Jurkat, Clone E6-1 (cell line): ENCODE measurements at places on chromosomes 5 and 9.

DNA sequence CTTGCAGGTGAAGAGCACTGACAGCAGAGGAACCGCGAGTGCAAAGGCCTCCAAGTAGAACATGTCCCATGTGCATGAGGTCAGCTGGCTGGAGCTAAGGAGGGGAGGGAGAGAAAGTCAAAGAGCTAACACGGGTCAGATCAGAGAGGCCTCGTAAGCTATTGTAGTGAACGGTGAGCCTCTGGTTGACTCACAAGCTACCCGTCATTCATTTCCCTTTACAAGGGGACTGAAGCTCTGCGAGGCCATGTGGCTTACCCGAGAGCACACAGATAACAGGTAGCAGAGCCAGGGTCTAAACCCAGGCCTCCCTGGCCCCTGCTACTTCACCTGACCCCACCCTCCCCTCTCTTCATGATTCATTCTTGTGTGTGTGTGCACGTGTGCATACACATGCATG lies 152.7 kb upstream of the ADRA1B start:
- no peak for DNase-seq

DNA sequence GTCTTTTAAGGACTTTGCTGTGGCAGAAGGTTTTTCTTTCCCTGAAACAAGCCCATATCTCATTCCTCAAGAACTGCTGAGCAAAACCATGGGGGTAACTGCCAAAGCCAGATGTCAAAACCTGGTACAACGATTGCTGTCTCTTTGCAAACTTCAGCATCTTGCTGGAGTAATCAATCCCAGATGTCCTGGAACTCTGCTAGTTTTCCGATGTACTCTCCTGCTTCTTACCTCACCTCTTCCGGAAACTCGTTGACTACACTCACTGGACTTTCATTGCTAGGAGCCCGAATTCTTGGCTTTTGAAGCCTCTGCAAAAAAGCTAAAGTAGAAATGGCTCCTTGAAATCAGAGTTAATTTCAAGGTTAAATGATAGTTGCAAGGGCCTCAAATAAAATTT lies 23.3 kb downstream of the RAD1 start:
- no peak for DNase-seq

DNA sequence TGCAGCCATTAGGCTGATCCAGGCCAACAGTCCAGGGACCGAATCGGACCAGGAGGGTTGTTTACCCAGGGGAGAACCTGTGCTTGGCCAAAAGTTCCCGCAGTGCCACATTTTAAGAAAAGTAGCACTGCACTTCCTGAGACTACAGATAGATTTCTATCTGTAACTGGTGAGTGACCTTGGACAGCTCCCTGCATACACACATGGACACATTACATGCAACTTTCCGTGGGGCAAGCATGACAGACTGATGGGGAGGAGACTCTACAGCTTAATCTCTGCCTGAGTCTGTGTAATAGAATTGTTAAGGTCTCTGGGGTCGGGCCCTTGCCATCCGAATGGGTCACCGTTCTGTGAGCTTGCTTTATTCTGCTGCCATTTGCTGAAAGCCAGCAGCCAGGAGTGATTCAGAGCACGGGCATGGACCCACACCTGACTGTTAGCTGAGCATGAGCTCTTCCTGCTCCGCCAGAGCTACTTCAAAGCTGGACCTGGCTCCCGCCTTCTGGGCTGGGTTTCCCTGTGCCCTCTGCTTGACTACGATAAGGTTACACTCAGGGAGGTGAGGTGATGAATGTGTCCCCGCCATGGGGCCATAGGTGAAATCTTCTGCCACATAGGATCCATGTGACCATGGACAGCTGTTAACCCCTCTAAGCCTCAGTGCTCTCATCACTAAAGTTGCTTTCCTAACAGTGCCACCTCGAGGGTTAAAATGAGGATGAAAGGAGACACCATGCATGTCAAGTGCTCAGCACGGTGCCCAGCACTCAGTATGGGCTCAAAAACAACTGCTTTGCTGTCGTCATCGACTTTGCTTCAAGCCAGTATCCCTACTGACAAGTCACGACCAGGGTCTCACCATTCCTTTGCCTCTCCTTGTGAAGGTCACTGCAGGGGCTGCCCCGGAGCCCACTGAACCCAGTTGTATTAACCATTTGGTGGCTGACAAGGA lies 200.0 kb downstream of the MELK start:
- no peak for DNase-seq

- DNase-seq: no peak
These were observed 52.8 kb downstream of the SAXO1 start for GRCh38 chr9:18980189-18980588.

GRCh38 chr9:102295188-102295587 lies 556.7 kb upstream of the GRIN3A start:
- DNase-seq: no peak

- DNase-seq: no peak
These were observed 190.5 kb upstream of the PPP1R26 start for GRCh38 chr9:135289081-135289491.

- DNase-seq: no peak
These were observed 20.0 kb upstream of the TEK start for GRCh38 chr9:27088981-27089380.

DNA sequence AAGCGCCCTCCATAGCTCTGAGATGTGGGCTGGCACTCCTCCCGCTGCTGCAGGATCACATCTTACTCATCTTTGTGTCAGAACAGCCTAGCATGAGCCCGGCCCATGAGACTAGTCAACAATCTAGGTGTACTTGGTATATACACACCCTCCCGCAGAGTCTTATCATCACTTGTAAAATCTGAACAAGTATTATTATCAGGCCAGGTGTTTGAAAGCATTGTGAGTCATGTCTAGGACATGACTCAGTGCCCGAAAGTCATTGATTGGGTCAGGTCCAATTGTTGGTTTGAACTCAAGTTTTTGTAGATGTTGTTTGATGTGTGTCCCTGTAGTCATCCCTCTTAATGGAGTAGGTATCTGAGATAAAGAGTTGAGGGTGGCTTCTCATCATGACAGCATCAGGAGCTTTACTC lies 108.7 kb downstream of the CFAP90 start:
- DNase-seq: no peak

DNA sequence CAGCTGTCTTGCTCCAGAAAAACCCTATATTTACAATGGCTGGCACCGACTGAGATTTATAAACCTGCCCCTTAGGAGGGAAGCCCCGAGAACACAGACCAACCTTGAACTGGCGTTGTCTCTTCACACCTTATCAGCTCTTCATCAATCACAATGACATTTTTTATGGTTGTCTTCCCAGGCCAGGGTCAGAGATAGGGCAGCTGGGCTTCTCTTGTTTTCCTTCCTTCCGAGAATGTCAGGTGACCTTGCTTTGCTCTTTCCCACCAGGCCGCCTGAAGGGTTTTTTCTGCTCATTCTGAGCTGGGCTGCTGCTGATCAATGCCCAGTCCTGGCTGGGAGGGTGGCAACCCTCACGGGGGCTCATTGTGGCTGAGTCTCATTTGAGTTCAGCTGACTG lies 619.1 kb downstream of the CCDC171 start:
- no peak for DNase-seq

GRCh38 chr9:134233022-134233421 lies 68.7 kb upstream of the RNU6ATAC start:
- no peak for DNase-seq

GRCh38 chr5:80238778-80239679 lies 16.8 kb downstream of the SERINC5 start:
- peak; percentile 63 for DNase-seq

- DNase-seq: no peak
These were observed 14.1 kb upstream of the C5orf58 start for GRCh38 chr5:170218726-170219125.

GRCh38 chr9:4574657-4575243 lies 84.5 kb downstream of the SLC1A1 start:
- no peak for DNase-seq

- no peak for DNase-seq
These were observed 39.1 kb downstream of the SH3RF2 start for GRCh38 chr5:145975361-145976066.

DNA sequence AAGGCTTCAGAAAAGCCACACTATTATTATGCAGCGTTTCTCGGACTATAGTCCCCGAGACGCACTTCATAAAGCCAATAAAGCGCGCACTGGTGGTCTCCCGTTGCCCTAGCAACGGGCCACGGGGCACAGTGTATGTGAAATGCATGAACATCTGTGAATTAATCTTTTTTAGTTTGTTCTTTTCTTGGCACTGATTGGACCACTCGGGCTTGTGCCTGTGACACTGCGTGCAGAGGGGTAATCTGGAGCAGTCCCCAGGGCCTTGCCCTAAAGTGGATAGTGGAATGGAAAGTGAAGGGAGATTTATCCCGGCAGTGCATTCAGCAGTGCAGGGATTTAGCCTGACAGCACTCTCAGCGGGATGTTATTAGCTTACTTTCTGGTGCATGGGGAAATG lies 92.1 kb downstream of the TLE4 start:
- DNase-seq: no peak
